ENCODE measurements at places on chromosomes 4 and X.

DNA sequence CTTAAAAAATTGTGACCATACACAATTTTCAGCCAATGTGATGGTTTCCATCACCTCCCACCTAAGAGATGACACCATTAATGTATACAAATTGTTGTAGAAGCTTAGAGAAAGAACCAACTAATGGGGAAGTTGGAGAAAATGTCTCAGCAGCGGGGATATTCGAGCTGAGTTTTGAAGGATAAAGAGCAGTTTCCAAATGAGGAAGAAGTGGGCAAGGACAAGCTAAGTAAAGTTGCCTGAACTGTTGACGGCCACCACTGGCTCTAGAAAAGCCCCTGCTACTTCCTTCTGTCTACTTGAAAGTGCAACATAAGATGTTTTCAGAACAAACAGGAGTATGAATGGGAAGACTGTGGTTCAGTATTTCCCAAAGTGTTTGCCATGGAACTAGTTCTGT, 92.0 kb downstream of the CHRNA9 start:
- no peak overlapping the region for H3K27ac ChIP-seq
- DNase-seq: no peak
- peaks cover 37% of the 10 kb centered on the region for H3K4me1 ChIP-seq
- peaks cover 42% of the 10 kb centered on the region for H3K36me3 ChIP-seq

- H3K36me3 ChIP-seq: no peaks in the 10 kb centered on the region
- H3K4me3 ChIP-seq: no peak overlapping the region
- H3K27me3 ChIP-seq: no peaks in the 10 kb centered on the region
- no peak overlapping the region for H3K27ac ChIP-seq
- no peak for DNase-seq
- no peaks in the 10 kb centered on the region for H3K4me1 ChIP-seq
Observed at GRCh38 chrX:122268353-122268752, 915.7 kb upstream of the GRIA3 start.

- no peaks in the 10 kb centered on the region for H3K36me3 ChIP-seq
- H3K4me3 ChIP-seq: no peak overlapping the region
- H3K27ac ChIP-seq: no peak overlapping the region
- H3K27me3 ChIP-seq: no peaks in the 10 kb centered on the region
- H3K4me1 ChIP-seq: no peaks in the 10 kb centered on the region
- DNase-seq: no peak
Observed at GRCh38 chrX:97310373-97310772, 426.7 kb downstream of the RPA4 start.

DNA sequence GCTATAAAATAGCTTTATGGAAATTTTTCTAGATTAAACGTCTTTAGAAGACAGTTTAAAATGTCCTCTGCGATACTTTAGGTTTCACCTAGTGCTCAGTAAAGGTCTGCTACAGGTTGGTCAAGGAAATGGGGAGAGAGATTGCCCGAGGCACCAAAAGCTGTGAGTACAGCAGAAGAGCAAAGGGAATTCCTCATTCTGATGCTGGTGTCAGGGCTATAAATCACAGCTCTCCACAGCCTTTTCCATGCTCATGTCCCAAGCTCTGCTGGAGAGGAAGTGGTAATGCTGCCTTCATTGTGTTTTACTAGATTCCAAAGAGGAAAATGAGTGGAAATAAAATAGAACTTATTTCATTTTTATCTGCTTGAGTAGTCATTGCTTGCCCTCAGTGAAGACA, 2060.4 kb downstream of the ARAP2 start:
- H3K36me3 ChIP-seq: no peaks in the 10 kb centered on the region
- no peak overlapping the region for H3K27ac ChIP-seq
- H3K4me3 ChIP-seq: no peak overlapping the region
- H3K4me1 ChIP-seq: no peaks in the 10 kb centered on the region
- DNase-seq: no peak

DNA sequence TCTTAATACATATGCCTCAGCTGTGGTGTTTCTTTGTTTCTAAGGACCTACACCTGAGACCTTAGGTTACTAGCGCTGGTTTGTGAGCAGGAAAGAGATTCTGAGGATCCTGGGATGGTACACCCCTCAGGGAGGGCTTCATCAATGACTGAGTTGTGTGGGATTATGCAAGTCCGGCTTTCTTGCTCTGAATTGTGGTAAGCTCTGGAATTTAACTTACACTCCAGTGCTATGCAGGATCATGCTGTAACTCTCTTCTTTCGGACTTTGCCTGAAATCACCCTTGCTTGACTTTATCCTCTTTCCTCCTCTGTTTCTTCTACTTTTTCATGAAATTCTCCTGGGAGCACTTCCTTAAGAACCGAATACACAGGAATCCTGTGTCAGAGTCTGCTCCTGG, 431.5 kb upstream of the BOD1L1 start:
- no peak for DNase-seq
- no peak overlapping the region for H3K27ac ChIP-seq
- H3K4me1 ChIP-seq: no peaks in the 10 kb centered on the region
- no peak overlapping the region for H3K4me3 ChIP-seq

GRCh38 chr4:61442936-61443335, 242.8 kb downstream of the ADGRL3 start:
- H3K27ac ChIP-seq: no peak overlapping the region
- no peaks in the 10 kb centered on the region for H3K36me3 ChIP-seq
- no peak for DNase-seq
- no peaks in the 10 kb centered on the region for H3K4me1 ChIP-seq

- no peak overlapping the region for H3K27ac ChIP-seq
- no peak overlapping the region for H3K4me3 ChIP-seq
- H3K36me3 ChIP-seq: no peaks in the 10 kb centered on the region
- no peaks in the 10 kb centered on the region for H3K27me3 ChIP-seq
Observed at GRCh38 chr4:159722052-159722451, 619.2 kb downstream of the RAPGEF2 start.

DNA sequence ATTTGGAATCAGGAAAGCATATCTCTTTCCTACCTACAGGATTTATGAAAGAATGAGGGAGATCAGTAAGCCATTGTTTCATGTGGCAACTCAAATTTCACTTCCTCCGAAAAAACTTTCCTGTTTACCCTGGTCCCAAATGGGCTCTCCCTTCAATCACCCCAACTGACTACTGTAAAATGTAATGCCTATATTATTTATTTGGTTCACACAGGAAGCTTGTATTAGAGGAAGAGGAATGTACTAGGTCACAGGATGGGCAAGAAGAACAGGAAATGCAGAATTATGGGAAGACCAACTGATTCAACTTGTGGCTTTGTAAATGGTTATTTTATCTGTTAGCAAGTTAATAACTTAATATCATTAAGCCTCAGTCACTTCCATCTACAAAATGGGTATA, 23.1 kb downstream of the COL4A6 start:
- no peak for DNase-seq
- no peaks in the 10 kb centered on the region for H3K36me3 ChIP-seq
- no peaks in the 10 kb centered on the region for H3K4me1 ChIP-seq
- H3K4me3 ChIP-seq: no peak overlapping the region
- no peaks in the 10 kb centered on the region for H3K27me3 ChIP-seq
- no peak overlapping the region for H3K27ac ChIP-seq

DNA sequence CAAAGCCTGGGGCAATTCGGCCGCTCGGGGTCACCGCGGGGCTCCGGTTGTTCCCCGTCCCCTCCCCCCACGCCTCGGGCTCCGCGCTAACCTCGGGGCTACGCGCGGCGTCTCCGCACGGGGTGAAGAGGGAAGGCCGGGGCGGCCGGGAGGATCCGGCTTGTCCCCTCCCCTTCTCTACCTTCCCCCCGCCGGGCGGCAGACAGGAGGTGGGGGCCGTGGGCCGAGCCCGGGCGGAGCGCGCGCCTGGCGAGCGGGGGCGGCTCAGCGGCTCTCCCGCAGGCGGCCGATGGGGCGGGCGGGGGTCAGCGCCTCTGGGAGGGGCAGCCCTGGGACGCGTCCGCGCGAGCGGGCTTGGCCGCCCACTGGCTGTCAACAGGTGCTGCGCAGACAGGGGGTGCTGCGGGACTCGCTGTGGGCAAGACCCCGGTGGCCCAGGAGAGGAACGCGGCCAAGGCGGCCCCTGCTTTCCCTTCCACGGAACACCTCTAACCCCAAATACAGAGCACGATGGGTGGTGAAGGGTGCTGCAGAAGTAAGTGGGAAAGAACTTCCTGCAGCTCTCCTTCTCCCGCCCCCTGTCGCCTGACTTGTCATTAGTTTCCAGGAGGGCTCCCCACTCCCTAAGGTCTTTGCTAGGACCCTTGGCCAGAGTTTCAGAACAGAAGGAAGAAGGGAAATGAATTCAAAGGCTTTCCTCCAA, at the start of gene PDGFC:
PDGFC (minus strand) TSS at position 124 of the 703 bp plus-strand sequence. CDS start 896 bp downstream, outside the sequence.
- H3K4me1 ChIP-seq: peaks cover 6% of the 10 kb centered on the region
- no peak within 1 kb of the TSS for H3K27ac ChIP-seq
- H3K4me3 ChIP-seq: no peak within 1 kb of the TSS
- peak; percentile 20 for DNase-seq

GRCh38 chrX:79080141-79080540, 64.3 kb upstream of the GPR174 start:
- H3K4me1 ChIP-seq: peaks cover 23% of the 10 kb centered on the region
- no peak overlapping the region for H3K27ac ChIP-seq
- peaks cover 4% of the 10 kb centered on the region for H3K36me3 ChIP-seq

DNA sequence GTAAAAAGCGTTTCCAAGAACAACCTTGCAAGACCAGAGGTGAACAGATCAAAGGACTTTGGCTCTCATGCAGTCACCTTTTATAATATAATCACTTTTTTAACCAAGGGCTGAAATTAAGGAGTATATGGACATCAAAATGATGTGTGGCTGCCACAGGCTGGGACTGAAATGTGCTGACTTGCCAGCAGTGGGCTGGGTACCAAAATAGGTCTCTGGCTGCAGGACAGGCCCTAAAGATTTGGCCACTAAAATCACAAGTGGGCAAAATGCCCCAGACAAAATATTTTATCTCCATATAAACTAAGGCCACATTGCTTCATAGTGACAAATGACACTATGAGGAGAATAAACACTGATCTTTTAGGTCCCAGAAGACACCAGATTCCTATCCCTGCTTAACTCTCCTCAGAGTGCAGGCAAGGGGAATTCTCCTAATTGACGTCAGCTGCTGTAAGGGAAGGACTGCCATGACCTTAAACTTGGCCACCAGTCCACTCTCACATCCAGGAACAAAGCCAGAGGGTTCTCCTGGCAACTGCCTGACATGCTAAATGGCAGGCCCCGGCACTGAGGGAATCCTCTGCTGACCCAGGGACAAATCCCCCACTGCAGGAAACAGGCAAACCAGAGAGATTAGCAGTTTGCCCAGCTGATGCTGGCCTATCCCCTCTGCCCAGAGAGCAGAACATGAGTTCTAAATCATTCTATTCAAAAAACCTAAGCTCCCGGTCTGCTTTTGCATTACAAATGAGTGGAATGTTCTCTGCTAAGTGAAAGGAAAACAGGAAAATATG, 155.8 kb downstream of the PPP3CA start:
- H3K4me3 ChIP-seq: no peak overlapping the region
- peaks cover 10% of the 10 kb centered on the region for H3K36me3 ChIP-seq
- no peak overlapping the region for H3K27ac ChIP-seq
- H3K27me3 ChIP-seq: no peaks in the 10 kb centered on the region
- DNase-seq: no peak

DNA sequence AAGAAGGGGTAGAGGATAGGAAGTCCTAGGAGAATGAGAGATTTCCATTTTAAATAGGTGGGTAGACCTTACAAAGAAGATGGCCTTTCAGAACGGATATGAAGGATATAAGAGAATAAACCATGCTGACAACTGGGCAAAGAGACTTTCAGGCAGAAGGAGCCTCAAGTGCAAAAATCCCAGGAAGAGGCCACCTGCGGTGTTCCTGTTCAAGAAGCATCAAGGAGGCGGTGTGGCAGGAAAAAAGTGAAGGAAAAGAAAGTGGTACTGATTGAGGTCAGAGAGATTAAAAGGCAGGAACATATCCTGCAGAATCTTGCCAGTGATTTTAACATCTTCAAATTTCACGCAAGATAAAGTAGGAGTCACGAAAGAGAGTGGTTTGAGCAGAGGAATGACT, 172.0 kb downstream of the FSTL5 start:
- H3K36me3 ChIP-seq: no peaks in the 10 kb centered on the region
- H3K4me1 ChIP-seq: no peaks in the 10 kb centered on the region
- H3K27ac ChIP-seq: no peak overlapping the region
- H3K4me3 ChIP-seq: no peak overlapping the region
- DNase-seq: no peak
